ENCODE measurements at places on chromosomes 13 and 19.

GRCh38 chr19:18477974-18478373 is 40.0 kb upstream of the ISYNA1 start:
- no peak for DNase-seq

- no peak for DNase-seq
These were observed 199.7 kb downstream of the IRS2 start for GRCh38 chr13:109586509-109587346.

DNA sequence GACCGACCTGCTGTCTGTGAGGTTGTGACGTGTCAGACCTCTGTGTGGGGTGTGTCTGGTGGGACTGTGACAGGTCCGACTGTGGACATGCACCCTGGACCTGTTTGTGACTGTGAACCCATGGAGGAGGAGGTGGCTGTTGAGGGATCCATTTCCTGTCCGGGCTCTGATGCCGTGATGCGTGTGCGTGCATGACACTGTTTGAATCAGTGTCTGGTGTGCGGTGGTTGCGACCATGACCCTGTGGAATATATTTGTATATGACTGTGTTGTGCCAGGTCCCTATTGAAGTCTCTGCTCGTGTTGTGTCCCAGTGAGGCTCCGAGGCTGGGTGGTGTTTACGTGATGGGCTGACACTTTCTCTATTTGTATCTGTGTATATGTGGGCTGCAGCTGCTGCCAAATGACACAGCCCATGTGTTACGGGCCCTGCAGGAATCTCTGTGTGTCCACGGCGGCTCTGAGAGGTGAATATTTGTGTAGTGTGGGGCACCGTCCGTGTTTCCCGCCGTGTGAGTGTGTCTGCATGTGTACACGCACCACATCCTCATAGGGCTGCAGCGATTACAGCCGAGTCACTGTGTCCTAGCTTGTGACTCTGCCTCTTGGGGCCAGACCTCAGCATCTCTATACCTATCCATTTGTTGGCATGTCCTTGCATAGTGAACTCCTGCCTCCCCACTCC is 18.3 kb downstream of the CCDC97 start:
- DNase-seq: no peak

DNA sequence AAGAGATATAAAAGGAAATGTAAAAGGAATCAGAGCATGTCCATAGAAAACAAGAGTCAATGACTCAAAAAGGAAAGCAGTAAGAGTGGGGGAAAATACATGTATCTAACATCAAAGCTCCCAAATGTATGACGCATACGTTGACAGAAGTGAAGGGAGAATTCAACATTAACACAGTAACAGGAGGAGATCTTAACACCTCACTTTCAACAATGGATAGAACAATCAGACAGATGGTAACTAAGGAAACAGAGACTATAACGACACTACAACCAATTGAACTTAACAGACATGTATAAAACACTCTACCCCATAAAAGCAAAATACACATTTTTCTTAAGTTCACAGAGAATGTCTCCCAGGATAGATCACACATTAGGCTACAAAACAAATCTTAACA is 774.8 kb upstream of the ARGLU1 start:
- no peak for DNase-seq

GRCh38 chr13:75723901-75724300 is 87.8 kb downstream of the LMO7 start:
- DNase-seq: no peak

GRCh38 chr19:38478273-38478971 is 44.9 kb downstream of the RYR1 start:
- DNase-seq: no peak

DNA sequence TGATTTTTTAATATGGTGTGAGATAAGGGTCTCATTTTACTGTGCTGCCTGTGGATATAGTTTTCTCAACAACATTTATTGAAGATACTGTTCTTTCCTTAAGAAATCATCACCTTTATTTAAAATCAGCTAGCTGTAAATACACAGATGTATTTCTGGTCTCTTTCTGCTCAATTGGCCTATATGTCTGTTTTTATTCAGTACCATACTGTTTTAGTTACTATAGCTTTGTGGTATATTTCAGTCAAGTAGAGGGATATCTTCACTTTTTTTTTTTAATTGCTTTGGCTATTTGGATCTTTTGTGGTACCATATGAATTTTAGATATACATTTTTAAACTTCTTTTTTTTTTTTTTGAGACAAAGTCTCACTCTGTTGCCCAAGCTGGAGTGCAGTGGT is 16.7 kb upstream of the ZNF714 start:
- no peak for DNase-seq

GRCh38 chr13:99740251-99740979 is 231.2 kb downstream of the ZIC5 start:
- no peak for DNase-seq

DNA sequence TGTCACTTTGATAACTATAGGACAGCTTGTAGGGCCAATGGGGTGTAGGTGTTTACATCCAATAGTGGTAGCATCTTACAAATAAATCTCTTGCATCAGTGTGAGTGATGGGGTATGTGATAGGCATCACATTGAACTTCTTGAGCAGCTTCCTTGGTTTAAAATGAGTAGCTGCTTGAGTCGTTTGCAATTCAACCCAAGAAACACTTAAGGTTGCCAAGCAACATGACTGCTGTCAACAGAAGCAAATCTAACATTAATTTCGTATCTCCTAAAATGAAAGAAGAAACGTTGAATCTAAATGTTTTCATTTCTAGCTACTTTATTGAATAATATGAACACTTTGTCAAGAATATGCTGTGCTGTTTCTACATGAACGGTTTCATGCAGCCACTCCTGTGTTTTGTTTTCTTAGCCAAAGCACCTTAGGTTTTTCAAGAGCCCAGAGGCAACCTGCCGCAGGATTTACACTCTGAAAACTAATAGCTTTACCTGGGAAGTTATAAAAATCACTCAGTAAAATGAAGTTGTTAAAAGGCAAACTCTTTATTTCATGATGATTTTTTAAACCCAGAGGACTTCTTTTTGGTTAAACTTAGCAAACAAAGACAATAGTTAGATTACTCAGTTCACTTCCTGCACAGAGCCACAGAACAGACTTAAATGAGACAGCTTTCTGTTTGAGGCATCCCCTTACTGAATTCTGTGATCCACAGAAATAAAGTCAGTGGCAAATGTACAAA is 305.2 kb downstream of the MTUS2 start:
- DNase-seq: no peak

- DNase-seq: no peak
These were observed 516.0 kb downstream of the DCT start for GRCh38 chr13:93963266-93964145.

- DNase-seq: no peak
These were observed 20.6 kb downstream of the BRSK1 start for GRCh38 chr19:55304279-55304978.

DNA sequence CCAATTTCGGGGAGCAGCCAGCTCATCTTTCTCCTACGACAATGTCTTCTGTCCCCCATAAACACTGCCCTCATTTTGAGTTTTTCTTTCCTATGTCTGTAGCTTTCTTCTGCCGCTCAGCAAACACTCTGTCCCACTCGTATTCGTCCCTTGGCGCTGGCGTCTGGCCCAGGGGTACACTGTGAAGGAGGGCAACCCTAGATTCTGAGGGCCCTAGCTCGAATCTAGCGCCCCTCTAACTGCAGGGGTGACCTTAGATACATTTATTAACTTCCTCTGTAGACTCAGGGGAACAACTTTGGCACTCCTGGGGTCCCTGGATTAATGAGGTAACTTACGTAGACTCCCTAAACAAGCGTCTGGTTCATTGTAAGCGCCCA is 677 bp upstream of the LRCH1 start:
- DNase-seq: no peak

DNA sequence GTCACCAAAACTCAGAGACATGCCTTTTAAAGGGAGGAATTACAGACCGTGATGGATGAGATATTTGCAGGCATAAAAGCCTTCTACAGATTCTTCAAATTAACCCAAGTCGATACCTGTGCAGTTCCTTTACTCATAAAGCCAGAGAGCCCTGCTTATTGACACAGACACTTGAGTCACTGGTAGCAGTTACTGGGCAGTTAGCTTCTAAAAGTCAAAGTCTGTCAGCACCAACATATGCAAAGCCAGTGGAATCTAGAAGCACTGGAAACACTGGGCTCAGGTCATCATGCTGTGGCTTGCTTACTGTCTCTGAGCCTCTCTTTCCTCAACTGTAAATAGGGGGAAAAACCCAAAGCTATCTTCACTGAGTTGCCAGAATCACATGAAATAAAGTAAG is 25.7 kb upstream of the LRCH1 start:
- no peak for DNase-seq

GRCh38 chr13:77696006-77696878 is 1.2 kb upstream of the SLAIN1 start:
- no peak for DNase-seq

All from occipital lobe (tissue), 3 donors.